ENCODE measurements at places on chromosomes 3 and 15.

DNA sequence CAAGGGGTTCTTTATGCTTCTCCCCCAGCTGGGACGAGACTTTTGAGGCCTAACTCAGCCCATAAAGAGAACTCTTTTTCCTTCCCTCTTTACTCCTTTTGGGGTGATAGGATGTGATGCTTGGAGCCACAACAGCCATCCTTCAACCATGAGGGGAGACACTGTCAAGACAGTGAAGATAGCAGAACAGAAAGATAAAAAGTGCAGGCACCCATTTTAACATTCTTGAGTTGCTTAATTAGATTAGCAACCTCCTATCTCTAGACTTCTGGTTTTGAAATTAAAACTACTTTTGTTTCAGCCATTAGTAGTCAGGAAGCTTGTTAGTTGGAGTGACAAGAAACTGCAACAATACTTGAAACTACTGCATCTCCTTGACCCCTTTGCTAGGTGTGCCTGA is 6.5 kb downstream of the GPR27 start:
- DNase-seq = no peak

GRCh38 chr3:184718431-184718830 is 6.6 kb upstream of the MAGEF1 start:
- no peak for DNase-seq

DNA sequence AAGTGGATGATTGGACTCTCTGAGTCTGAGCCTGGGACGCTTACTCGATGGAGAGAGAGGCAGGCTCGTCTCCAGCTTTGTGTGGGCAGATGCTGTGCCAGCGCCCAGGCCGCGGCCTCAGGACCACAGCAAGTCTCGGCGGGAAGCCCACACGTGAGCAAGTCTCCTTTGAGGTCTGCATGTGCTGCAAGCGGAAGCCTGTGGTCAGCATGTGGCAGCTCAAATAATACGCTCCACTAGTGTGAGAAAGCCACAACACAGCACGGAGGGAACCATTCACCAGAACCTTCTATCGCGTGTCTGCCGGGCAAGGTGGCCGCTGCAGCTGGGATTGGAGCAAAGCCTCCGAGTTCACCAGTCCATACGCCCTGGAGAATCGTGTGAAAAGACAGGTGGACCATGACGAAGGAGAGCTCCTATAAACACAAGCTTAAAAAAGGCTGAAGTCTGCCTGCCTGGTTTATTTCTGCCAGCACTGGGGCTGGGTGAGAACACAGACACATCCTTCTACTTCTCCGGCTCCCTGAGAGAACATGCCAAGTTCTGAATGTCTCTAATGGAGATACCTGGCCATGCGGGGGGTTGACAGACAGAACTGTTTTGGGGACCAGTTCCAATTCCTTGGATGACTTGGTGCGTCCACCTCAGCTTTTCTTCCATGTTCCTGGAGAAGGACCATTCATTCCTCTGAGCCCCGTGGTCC is 82.0 kb upstream of the LRIG1 start:
- no peak for DNase-seq

- DNase-seq = no peak
These were observed 5.1 kb upstream of the EFCAB12 start for GRCh38 chr3:129433565-129433964.

DNA sequence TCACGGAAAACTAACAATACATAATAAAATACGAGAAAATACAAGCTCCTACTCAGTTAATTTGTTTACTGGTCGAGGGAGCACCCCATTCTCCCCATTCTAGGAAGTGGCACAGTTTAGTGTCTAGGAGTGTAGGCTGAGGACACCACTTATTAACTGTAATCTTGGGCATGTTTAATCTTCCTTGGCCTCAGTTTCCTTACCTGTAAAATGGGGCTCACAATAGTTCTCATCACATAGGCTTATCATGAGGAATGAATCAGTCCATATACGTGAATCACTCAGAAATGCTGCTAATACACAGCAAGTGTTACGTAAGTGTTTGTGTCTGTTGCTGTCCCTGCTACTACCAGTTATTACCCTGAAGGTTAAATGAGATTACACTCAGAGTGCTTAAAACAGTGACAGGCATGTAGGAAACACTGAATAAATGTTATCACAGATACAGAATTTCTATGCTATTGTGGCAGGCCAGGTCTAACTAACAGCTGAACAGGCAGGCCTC is 210.2 kb downstream of the OSBPL10 start:
- no peak for DNase-seq

- no peak for DNase-seq
These were observed 98.6 kb downstream of the MYRIP start for GRCh38 chr3:39907981-39908380.

DNA sequence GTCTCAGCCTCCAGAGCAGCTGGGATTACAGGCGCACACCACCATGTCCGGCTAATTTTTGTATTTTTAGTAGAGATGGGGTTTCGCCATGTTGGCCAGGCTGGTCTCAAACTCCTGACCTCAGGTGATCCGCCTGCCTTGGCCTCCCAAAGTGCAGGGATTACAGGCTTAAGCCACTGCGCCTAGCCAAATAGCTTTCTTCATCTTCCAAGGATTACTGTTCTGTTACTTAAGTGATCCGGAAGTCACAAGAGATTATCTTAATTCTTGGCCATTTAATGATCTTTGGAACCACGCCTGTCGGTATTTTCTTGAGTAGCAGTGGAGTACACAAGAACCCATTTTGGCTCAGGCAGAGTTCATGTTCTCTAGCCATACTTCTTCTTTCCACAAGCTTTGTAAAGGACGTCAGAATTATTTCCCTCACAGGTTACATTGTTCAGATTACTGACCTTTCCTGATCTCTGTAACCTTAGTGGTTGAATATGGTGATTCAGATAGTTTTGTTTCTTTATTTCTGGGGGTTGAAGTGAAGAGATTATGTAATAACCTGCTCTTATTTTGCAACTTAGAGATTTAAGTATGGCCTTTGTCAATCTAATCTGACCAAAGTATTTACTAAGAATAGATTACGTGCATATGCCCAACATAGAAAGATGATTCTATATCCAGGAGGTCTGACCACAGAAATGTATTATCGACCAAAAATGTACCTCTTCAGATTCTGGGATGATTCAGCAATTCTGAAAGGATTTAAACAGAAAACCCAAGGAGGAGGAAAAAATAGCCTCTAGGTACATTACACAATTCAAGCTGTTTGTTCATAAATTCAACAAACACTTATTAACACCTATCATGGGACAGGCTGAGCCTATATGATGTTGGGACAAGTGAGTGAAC is 132.2 kb downstream of the GREM1 start:
- DNase-seq = no peak

DNA sequence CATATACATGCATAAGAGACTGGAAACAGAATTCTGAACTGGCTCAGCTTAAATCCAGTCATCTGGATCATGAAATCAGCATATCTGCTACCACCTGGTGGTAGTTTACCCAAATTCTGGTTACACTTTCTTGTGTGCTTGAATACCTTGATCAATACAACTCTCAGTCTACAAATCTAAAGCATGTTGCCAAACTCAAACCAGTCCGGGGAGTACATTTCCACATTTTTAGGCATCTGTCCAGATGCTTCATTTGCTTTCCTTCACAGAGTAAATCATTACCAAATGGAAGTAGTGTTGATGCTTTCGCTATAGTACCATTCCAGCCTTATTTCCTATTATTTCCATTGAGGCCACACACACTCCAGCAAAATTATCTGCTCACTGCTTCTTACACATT is 126.4 kb downstream of the P2RY1 start:
- DNase-seq = peak; percentile 47

DNA sequence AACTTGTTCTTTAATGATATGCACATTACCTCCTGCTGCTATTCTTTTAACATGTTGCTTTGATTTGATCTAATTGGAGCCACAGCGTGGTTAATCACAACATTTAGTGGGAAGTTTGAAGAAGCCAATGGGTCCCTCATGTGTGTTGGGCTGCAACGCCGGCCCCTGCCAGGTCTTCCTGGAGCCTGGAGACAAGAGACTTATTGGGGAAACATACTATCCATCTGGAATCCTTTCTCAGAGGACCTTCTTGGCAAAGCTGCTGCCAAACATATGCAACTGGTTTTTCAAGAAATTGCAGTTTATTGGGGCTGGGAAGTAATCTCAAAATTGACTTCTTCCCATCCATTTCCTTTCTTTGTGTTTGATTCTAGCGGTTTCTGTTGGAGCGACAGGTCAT is 396.3 kb upstream of the PROK2 start:
- no peak for DNase-seq

GRCh38 chr3:128240232-128240631 is 87.0 kb downstream of the EEFSEC start:
- DNase-seq = no peak
